ENCODE measurements at places on chromosomes 13 and 19. TPM values are rescaled to one million over a fixed set of nuclear protein-coding genes. Genes with fewer than 3 reads are reported as not detected.

Gene ZIM2
- not detected for total RNA-seq

Gene ZNF530
- 2.7 TPM for total RNA-seq

Gene PDX1
- 0.89 TPM for total RNA-seq

Gene ZNF610
- total RNA-seq: not detected

Gene ZNF575
- total RNA-seq: 0.08 TPM

Gene PEG3
- not detected for total RNA-seq

Gene GNG7
- 0.03 TPM for total RNA-seq

Gene NANOS3
- not detected for total RNA-seq

Gene MEF2B
- total RNA-seq: 0.55 TPM

Gene PSG7
- not detected for total RNA-seq

Gene OLFM2
- total RNA-seq: not detected

Gene TLE2
- 1.1 TPM for total RNA-seq

Gene ERICH6B
- total RNA-seq: not detected

Gene FBXW9
- total RNA-seq: 38.0 TPM

Gene PRKCG
- 0.05 TPM for total RNA-seq

Gene PLK5
- not detected for total RNA-seq

Gene ZNRF4
- total RNA-seq: not detected

Gene SULT2A1
- not detected for total RNA-seq

Gene POU4F1
- total RNA-seq: not detected

Gene RYR1
- 0.94 TPM for total RNA-seq

Gene RNF225
- 0.99 TPM for total RNA-seq

Gene TMPRSS9
- total RNA-seq: 0.31 TPM

Gene VSIG10L
- total RNA-seq: 35.1 TPM

Gene SWSAP1
- total RNA-seq: 5.4 TPM

Gene FLT3
- total RNA-seq: not detected

Gene EFNA2
- 43.6 TPM for total RNA-seq

Gene FGF9
- total RNA-seq: 3.7 TPM

Gene MYO16
- total RNA-seq: not detected

Gene TMEM255B
- total RNA-seq: 1.6 TPM
